ENCODE measurements at places on chromosomes 13 and 19. TPM values are rescaled to one million over a fixed set of nuclear protein-coding genes. Genes with fewer than 3 reads are reported as not detected.

TNFSF13B gene
- 15.0 TPM for total RNA-seq

GRCh38 chr13:72970956-72971355 is 87.8 kb upstream of the KLF5 start:
- H3K27me3 ChIP-seq: no peaks in the 10 kb centered on the region
- peaks cover 4% of the 10 kb centered on the region for H3K36me3 ChIP-seq
- no peak for DNase-seq

GRCh38 chr13:33711436-33711835 is 106.5 kb upstream of the RFC3 start:
- H3K27ac ChIP-seq: no peak overlapping the region
- DNase-seq: no peak
- no peaks in the 10 kb centered on the region for H3K4me1 ChIP-seq
- no peak overlapping the region for H3K4me3 ChIP-seq

MEIS3 gene
- 28.6 TPM for total RNA-seq

ZNF442 gene
- 0.21 TPM for total RNA-seq

- H3K36me3 ChIP-seq: no peaks in the 10 kb centered on the region
- DNase-seq: no peak
- H3K4me1 ChIP-seq: no peaks in the 10 kb centered on the region
- no peak overlapping the region for H3K4me3 ChIP-seq
- no peak overlapping the region for H3K27ac ChIP-seq
Observed at GRCh38 chr13:77521595-77522367, 13.7 kb upstream of the SCEL start.

SIGLEC14 gene
- 0.75 TPM for total RNA-seq

GRCh38 chr19:799076-799881 is 2.0 kb downstream of the PTBP1 start:
- H3K4me1 ChIP-seq: peaks cover 59% of the 10 kb centered on the region
- H3K27me3 ChIP-seq: no peaks in the 10 kb centered on the region
- peak overlapping the region; percentile 96 for H3K4me3 ChIP-seq
- no peak overlapping the region for H3K27ac ChIP-seq
- DNase-seq: no peak

GIPC1 gene
- total RNA-seq: 123 TPM
